Ecto neural progenitor cell (in vitro differentiated cells): ENCODE measurements at places on chromosomes 12 and 14.

- DNase-seq = no peak
Observed at GRCh38 chr12:122726080-122726558, 4.5 kb downstream of the HCAR1 start.

DNA sequence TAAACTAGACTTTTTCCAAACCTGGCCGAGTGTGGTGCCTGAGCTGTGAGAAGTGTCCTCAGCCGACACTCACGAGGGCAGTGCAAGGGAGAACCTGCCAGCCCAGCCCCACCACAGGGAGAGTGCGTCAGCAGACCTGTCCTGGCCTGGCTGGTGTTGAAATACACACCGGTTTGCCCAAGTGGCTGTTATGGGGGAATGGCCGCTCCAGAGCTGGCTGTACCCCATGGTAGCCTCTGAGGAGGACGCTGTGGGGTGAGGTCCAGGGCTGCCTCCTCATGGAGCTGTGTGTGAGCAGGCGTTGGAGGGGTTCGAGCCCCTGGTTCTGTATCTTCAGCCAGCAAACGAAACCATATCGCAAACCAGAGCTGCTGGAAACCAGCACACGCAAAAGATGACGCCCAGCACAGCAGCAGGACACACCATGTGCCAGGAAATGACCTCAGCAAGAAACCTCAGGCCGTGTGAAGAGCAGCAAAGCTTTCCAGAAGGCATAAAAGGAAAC, 9.4 kb downstream of the ANKRD9 start:
- DNase-seq = no peak

DNA sequence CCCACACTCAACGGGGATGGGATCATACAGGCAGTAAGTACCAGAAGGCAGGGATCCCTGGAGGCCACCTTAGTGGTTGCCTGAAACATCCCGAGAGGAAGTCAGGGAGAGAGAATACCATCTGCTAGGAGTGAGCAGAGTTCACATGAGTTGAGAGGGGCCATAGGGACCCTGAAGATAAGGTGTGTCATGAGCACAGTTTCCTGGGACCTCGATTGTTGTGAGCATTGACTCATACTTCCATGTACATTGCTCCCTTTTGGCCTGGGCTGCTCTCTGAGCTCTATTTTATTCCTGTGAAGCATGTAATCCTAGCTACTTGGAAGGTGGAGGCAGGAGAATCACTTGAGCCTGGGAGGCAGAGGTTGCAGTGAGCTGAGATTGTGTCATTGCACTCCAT, 120.5 kb downstream of the TBC1D30 start:
- DNase-seq = no peak

GRCh38 chr12:121866331-121866730, 7.7 kb upstream of the HPD start:
- no peak for DNase-seq

DNA sequence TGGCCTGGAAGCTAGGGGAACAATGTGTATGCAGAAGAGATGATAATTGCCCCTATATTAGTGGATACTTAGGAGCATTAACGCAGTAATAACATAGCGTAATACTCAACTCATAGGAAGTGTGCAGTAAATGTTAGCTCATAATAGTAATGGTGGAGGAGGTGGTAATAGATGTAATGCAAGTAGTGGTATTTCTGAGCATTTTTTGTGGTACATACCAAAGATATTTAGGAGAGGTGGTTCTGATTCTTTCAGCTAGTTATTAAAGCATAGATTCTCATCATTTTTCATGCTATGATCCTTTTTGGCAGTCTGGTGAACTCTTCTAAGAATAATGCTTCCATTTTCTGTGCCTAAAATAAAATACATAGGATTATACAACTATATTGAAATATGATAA, 233.1 kb downstream of the PTPRO start:
- no peak for DNase-seq

- DNase-seq = no peak
Observed at GRCh38 chr14:58356268-58356667, 39.5 kb upstream of the TOMM20L start.

- DNase-seq = no peak
Observed at GRCh38 chr12:96047229-96048211, 12.1 kb upstream of the LTA4H start.

DNA sequence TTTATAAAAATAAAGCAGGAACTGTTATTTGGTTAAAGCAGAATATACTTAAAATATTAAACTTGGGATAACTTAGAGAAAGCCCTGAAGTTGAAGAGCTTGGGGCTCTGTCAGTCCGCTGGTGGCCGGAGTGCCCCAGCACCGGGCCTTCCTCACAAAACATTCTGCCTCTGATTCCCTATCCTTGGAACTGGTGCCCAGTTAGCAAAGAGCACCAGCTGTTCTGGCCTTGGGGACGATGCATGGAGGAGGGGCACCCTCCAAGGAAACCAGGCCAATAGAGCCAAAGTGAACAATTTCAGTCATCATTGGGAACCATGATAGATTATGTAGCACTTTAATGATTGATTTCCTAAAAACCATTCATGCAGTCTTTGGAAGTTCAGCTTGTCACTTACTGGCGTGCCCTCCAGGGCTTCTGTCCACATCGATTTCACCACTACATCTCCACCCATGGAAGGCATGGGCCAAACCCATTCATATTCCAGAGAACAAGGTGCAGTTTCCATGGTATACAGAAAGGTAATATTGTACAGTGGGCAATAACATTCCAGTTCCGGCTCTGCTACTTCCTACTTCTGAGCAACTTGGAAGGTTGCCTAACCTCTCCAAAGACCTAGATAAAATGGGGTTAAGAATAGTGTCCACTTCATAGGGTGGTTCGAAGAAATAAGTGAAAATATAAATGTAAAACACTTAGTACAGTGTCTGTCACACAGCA, 145.9 kb downstream of the ETV6 start:
- DNase-seq = no peak

DNA sequence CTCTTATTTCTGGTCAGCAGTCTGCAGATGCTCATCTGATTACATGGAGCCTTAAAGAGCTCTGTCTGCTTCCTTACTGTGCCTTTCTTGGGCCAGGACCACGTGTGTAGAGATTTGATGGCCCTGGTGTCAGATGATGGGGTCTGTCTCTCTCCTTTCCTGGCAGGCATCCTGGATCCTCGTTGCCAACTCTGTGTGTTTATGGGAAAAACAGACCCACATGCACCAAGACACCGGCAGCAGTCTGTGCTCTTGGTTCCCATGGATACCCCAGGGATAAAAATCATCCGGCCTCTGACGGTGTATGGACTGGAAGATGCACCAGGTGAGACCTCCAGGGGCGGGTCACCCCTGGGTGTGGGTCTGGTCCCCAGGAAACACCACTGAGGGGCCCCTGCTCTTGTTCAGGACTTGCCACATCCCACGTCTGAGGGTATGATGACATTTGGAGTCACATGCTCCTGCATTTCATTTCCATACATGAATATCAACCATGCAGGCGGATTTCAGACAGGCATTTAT, 18.5 kb upstream of the ALDH2 start:
- DNase-seq = no peak

DNA sequence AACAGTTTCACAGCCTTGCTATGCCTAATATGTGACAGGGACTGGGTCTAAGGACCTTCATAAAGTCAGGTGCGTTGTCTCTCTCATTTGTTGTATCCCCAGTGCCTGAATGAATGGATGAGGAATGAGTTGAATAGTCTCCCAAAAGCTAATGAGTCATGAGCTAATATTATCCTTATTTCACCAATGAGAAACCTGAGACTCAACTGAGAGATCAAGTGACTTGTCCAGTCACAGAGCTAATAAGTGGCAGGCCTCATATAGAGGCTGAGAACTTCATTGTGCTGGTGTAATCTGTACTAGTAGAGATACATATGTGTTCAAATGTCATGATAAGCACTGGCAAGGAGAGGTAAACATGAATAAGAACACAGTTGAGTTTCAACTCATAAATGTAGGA, 612.4 kb downstream of the NRXN3 start:
- DNase-seq = no peak

DNA sequence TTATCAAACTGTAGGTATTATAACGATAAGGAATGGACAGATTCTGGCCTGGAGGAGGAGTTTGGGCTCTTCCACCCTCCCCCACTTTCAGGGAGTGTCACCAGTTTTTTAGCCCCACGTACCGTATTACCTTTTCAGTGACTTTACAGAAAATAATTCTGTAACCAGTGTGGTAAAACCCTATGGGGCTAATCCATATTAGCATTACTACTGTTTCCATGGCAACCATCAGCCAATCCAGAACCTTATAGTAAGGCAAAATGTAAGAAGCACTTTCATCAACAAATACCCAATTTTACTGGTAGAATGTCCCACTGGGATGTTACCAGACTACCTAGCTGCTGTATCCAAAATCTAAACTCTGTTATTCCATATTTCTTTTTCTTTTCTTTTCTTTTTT, 50.7 kb downstream of the BICDL1 start:
- DNase-seq = no peak

- no peak for DNase-seq
Observed at GRCh38 chr12:108604208-108604941, 6.5 kb upstream of the TMEM119 start.

GRCh38 chr12:44240186-44240585, 404.3 kb downstream of the TMEM117 start:
- DNase-seq = no peak

- DNase-seq = no peak
Observed at GRCh38 chr12:107522692-107523477, 162.7 kb upstream of the PWP1 start.

- no peak for DNase-seq
Observed at GRCh38 chr14:51996148-51996746, 6.9 kb downstream of the RTRAF start.

- DNase-seq = no peak
Observed at GRCh38 chr12:118357257-118358007, 15.3 kb downstream of the TAOK3 start.

- DNase-seq = no peak
Observed at GRCh38 chr12:86249851-86250250, 6.3 kb downstream of the MGAT4C start.

DNA sequence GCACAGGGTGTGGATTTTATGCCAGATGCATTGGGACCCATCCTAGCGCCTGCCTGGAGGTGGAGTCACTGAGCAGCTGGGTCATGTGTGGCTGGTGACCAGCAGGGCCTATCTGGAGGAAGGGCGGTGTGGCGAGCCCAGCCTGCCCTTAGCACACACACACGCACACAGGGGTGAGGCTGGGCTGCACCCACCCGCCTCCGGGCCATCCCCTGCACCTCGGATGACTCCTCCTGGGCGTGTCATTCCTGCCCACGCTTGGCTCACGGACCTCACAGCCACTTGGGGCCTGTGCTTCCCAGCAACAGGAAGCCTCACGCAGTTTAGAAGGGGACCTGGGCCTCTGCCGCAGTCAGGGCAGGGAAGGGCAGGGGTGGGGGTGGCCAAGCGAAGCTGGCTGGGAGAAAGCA, 36.2 kb upstream of the FZD10 start:
- no peak for DNase-seq

- no peak for DNase-seq
Observed at GRCh38 chr12:6326316-6327228, 15.3 kb downstream of the TNFRSF1A start.

GRCh38 chr12:56221232-56221756, 428 bp downstream of the RNF41 start:
- peak; percentile 82 for DNase-seq

GRCh38 chr12:6042446-6042845, 82.0 kb downstream of the VWF start:
- no peak for DNase-seq

GRCh38 chr14:98959410-98959809, 312.6 kb downstream of the BCL11B start:
- peak; percentile 22 for DNase-seq

DNA sequence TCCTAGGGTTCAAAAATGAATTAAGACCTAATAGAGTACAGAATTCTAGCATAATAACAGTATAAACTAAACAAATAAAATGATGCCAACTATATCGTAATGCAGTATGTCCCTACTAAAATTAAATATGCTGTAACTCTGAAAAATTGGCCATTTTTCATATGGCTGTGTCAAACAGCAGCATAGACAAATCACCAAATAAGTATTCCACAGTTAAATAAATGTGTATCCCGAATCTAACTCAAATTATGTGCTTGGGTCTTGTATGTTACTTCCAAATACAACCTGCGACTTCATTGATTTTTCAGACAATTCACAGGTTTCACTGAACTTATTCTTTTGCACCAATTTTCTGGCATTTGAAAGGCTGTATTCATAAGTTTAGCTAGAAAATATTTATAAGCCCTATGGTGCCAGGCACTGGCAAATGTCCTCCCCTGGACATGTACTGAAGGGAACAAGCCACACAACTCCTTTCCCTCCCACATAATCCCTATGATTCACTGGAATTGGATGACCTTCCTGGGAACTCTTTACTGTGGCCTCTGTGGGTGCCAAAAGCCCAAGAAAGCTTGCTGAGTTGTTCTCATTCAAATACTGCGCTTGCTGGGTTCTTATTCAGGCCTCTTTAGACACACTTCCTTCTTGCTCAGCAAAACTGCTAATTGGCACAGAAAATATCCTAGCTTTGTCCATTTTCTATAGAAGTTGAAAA, 108.8 kb downstream of the KITLG start:
- DNase-seq = no peak

DNA sequence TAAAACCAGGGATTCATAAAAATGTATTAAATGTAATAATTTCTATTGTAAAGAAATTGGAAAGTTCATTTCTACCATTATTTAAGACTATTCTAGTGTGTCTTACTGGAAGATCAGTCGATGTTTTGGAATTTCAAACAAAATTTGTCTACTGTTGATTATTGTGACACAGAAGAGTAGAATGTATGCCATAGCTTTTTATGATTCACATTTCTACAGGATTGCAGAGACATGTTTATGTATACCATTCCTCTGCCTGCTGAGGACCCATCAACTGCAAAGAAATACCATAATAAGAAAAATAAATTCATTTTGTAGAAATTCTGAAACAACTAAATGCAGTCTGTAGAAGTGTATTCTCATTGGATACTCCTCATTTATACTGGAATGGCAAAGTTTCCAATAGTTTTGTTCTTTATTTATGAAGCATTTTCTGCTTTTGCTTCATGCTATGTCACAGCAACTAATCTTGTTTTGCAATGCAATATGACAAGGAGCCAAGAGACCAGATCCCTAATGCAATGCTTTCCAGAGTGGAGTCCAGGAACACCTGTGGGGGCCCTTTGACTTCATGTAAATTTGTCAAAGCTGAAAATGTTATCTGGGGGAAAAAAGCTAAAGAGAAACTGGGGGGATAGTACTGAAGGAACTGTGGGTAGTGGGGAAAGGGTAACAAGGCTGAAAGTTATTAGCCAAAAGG, 172.9 kb upstream of the LRIG3 start:
- no peak for DNase-seq

DNA sequence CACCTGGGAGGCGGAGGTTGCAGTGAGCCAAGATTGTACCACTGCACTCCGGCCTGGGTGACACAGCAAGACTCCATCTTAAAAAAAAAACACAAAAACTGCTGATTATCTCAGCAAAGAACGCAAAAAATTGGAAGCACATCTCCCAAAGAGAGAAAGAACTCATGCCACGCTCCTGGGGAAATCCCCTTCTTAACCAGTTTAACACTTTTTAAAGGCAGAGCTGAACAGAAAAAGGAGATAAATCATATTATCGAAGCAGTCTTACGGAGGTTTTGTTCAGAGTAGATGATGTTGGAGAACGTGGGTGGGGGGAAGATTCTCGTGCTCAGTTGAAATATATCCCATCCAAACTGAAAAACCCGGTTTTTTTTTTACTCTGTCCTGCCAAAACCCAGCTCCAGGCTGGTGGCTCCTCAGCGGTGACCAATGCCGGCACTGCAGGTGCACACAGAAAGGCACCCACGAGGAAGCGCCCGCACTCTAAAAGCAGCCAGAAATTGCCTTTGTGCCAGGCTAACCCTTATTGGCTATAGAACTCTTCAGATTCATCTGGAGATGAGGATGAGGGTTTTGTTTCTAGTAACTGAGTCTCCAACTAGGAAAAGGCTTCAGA, 100.2 kb upstream of the PARP11 start:
- no peak for DNase-seq

- DNase-seq = no peak
Observed at GRCh38 chr12:113961921-113962710, 4.0 kb downstream of the RBM19 start.
